Activated CD8-positive, alpha-beta T cell treated with anti-CD3 and anti-CD28 coated beads, Interleukin-2, amount 10 ng/mL, durations not matched to agents 7 days and 5 days (primary cell): ENCODE measurements at places on chromosomes 1 and 21. TPM values are rescaled to one million over a fixed set of nuclear protein-coding genes. Genes with fewer than 3 reads are reported as not detected.

DNA sequence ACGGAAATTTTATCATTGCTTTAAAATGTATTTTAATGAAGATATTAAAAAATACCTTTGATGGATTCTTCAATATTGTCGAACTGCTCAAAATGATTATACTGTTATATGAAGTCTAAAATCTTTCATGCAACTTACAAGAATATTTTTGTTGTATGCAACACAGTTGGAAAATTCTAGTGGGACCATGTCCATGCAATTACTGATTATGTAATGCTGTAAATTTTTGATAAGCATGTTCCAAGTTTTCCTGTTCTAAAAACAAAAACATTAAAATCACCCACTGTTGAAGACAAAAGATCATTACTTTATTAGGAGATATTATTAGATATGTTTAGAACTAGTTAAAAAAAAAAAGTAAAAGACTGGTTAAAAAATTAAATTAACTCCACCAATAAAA lies 132.8 kb downstream of the NFIA start:
- no peak for DNase-seq

DNA sequence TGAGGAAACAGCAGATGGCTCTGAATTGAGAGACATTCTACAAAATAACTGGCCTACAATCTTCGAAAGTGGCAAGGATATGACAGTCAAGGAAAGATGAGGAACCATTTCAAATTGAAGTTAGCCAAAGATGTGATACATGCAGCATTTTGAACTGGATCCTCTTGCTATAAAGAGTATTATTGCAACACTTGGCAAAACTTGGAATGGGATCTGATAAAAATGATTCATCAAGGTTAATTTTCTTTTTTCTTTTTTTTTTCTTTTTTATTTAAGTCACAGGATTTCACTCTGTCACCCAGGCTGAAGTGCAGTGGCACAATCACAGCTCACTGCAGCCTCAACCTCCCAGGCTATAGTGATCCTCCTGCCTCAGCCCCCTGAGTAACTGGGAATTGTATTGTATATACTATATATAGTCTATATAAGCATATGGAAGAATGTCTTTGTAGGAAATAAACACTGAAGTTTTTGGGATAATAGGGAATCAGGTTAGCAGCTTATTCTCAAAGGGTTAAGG lies 49.8 kb upstream of the GJA8 start:
- DNase-seq, result no peak

- no peak for DNase-seq
Measured at GRCh38 chr1:159430985-159431384, 1.0 kb upstream of the OR10J4 start.

DNA sequence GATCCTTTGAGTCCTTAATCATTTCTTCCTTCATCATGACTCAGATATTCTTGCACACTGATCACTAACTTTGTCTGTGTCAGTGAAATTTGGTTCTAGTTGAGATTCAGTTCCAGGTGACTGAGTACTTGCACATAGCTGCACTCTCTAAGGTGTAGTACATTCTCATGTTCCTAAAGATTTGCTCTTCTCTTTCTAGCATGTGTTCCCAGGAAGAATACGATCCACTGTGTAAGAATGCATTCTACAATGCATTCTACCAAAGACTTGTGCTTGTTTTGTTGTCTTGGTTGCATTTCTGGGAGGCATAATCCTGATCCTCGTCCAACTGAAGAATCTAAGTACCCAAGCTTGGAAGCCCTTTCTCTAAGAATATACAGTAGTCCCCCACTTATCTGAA lies 104.3 kb upstream of the CDC42BPA start:
- DNase-seq, result no peak

GRCh38 chr1:184866991-184867788 lies 107.1 kb downstream of the NIBAN1 start:
- peak; percentile 81 for DNase-seq

DNA sequence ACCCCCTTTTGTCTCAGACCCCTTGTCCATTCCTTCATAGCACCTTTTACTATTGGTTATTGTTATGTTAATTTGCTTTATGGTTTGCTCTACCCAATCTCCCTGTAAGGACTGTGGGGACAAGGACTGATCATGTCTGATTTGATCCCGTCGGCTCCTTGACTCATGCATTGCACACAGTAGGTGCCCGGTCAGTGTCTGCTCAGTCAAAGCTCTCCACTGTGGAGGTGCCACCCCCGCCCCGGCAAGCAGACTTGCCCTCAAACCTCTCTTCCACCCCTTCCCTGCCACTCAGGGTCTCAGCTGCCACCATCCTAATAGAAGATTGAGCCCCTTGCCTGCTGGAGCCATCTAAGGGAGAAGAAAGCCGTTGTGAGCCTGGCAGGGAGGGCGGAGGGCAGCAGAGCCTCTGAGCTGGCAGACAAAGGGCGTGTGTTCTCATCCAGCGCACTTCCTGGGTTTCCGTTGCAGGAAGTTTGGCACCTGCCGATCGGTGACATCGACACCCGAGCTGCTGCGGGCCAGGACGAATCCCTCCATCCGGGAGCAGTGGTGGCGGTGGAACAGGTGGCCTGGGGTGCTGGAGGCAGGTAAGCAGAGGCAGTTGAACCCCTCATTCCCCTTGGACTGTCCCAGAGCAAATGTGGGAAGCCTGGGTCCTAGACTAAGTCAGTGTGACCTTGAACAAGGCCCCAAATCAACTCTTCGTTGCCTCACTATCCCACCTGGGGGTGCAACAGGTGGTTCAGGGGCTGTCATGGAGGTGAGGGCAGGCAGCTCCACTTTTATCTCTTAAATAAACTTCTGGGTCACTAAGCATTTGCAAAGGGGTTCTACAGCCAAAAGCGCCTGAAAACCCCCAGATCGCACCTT lies 2.2 kb upstream of the FBLIM1 start:
- no peak for DNase-seq

- no peak for DNase-seq
Measured at GRCh38 chr1:90359994-90360393, 357.1 kb downstream of the BARHL2 start.

- DNase-seq, result no peak
Measured at GRCh38 chr21:40272037-40272436, 404.8 kb downstream of the PCP4 start.

GRCh38 chr1:177686933-177687332 lies 282.9 kb downstream of the SEC16B start:
- no peak for DNase-seq

GRCh38 chr21:30072496-30072895 lies 94.1 kb downstream of the CLDN17 start:
- DNase-seq, result no peak

DNA sequence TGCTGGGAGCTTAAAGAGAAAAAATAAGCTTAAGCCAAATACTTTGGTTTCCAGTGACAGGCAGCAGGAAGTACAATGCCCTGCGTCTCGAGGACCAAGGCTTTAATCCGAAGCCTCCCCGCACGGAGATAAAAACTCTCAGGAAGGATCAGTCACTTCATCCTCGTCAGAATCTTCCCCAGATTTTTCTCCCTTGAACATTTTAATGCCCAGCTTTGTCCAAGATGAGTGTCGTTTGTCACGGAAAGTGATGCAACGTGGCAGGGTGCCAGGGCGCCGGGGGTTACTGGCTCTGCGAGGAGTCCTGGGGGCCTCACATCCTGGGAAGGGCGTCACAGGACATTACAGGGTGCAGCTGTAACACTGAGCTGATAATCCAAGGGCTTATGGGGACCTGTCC lies 25.2 kb upstream of the PCBP3 start:
- no peak for DNase-seq

DNA sequence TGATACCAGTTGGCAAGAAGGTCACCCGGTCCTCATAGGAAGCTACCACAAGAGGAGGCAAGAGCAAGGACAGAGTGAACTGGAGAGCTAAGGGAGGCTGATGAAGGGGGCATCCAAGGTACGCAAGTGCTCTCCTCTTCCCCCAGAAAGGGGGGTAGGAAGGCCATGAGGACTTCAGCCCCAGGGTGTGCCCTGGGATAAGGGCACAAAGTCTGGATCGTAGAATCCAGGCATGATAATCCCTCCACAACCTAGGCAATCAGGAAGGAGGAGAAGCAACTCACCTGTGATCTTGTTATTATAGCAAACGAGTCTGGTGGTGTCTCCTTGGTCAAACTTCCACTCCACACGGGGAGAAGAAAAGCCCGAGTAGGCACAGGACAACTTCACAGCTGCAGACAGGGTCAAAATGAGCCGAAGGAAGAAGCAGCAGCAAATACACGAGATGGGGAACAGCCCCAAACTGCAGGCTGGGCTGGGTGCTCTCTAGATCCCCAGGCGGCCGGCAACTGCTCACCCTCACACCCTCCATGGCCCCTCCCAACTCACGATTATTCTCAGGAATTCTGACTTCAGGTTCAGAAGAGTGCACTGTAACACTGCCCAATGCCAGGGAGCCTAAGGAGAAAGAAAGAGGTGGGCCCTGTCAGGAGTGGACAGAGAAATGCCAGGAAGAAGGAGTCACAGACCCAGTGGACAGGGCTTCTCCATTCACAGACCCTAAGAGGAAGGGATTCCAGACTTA lies 20.0 kb downstream of the F11R start:
- no peak for DNase-seq

- no peak for DNase-seq
Measured at GRCh38 chr1:207002724-207003146, 29.8 kb downstream of the C1orf116 start.

DNA sequence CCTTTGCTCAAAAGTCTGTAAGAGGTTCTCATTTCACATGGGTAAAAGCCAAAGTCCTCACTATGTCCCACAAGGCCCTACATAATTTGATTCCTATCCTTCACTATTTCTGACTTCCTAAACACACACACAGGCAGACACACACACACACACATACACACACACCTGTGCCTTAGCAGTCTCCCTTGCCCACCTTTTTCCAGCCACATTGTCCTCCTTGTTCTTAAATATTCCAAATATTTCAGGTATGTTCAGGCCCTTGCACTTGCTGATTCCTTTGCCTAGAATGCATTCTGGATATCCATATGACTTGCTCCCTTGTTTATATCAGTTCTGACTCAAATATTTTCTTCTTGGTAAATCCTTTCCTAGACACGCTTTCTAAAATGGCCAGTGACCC lies 54.6 kb downstream of the NTNG1 start:
- no peak for DNase-seq

DNA sequence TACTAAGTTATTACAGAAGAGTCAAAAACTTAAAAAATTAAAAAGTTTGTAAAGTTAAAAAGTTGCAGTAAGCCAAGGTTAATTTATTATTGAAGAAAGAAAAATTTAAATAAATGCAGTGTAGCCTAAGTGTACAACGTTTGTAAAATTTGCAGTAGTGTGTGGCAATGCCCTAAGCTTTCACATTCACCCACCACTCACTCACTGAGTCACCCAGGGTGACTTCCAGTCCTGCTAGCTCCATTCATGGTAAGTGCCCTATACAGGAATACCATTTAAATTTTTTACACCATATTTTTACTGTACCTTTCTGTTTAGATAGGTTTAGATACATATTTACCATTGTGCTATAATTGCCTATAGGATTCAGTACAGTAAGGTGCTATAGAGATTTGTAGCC lies 88.6 kb downstream of the CTH start:
- DNase-seq, result no peak

DNA sequence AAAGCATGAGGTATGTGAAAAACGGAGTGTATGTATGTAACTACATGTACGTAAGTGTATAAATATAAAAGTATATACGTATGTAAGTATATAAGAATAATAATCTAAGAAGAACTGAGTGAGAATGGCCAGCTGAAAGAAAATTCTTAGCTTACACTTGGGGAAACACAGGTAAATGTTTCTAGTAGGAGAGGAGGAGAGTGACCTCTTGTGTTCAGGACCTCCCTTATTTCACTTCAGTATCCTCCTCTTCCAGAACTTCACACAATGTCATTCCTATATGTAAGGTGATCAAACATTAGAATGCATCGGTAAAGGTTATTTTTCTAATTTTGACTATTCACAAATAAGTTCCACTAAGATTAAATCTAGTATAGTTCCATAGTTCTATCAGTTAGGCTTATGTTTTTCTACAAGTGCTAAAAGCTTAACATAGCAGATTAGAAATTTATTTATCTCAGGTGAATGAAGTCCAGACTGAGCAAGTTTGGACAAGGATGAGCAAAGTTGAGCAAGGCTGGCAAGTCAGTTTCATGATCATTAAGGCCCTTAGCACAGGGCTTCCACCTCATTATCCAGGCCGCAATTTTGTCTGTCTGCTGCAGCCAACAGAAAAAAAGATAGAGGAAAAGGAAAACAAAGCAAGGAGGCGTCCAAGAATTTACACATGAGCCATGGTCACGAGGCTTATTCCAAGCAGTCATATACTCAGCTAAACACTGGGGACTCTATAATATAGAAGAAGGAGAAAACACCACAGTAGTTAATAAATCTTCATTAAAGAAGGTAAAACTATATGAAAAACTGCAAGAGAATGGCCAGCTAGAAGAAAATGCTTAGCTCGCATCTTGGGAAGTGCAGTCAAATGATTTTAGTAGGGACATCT lies 7.1 kb upstream of the MROH9 start:
- DNase-seq, result no peak

- peak; percentile 82 for DNase-seq
Measured at GRCh38 chr1:27618341-27619082, 14.6 kb upstream of the AHDC1 start.

DNA sequence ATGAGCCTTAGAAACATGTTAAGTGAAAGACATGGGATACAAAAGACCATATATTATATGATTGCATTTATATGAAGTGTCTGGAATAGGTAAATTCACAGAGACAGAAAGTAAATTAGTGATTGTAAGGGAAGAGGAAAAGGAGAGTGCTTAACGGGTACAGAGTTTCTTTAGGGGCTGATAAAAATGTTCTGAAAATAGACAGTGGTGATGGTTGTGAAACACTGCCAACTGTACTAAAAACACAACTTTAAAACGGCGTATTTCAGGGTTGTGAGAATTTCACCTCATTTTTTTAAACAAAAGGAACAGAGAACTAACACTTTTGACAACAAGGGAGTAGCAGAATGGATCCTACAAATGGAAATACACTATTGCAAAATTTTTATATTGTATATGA lies 13.4 kb downstream of the COP1 start:
- DNase-seq, result no peak

DNA sequence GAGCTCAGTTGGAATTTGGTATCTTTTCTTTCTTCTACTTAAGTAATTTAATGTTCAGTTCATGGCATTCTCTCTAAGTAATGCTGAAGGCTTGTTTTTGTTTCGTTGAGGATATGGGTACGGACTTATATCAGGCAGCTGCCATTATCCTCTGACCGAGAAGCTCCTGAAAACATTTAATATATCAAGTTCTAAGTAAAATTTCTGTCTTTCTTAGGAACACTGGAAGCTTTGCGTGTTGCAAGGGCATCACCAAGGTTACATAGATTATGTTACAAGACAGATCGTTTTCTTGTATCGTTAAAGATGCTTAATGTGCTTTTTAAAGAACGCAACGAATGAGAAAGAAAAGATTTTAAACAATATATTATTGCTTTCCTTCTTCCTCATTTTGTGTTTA lies 1.0 kb upstream of the GALNT2 start:
- DNase-seq, result no peak

The IQCC gene
- 6.1 TPM for total RNA-seq

The LCE2C gene
- not detected for total RNA-seq

The STPG1 gene
- 9.9 TPM for total RNA-seq

The CRNN gene
- not detected for total RNA-seq

The KIF21B gene
- total RNA-seq, result 162 TPM

The UBASH3A gene
- 74.0 TPM for total RNA-seq

The ANKRD45 gene
- total RNA-seq, result not detected

The ZFP69 gene
- total RNA-seq, result 2.7 TPM

The IRF6 gene
- 0.21 TPM for total RNA-seq

The CRYBG2 gene
- 7.6 TPM for total RNA-seq

The TENT5C gene
- 20.7 TPM for total RNA-seq

The MPL gene
- not detected for total RNA-seq

The LCE3E gene
- not detected for total RNA-seq
